A549 (cell line): ENCODE measurements at places on chromosomes 2 and 18.

DNA sequence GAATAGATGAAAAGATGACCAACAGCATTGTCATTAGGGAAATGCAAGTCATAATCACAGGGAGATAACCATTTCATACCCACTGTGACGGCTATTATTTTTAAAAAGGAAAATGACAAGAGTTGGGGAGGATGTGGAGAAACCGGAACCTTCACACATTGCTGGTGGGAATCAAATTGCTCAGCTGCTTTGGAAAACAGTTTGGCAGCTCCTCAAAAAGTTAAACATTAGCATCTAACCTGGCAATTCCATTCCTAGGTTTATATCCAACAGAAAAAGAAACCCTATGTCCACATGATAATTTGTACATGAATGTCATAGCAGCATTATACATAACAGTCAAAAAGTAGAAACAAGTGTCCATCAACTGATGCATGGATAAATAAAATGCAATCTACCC lies 58.2 kb downstream of the KCNG3 start:
- no peak for DNase-seq

GRCh38 chr2:25168256-25169072 lies at the start of gene POMC:
Gene POMC (minus strand): TSS chr2:25168580. CDS start chr2:25164772, 3,808 bp downstream.
- DNase-seq, result peak; percentile 24

GRCh38 chr2:216736326-216736725 lies 41.0 kb upstream of the IGFBP5 start:
- DNase-seq, result no peak

DNA sequence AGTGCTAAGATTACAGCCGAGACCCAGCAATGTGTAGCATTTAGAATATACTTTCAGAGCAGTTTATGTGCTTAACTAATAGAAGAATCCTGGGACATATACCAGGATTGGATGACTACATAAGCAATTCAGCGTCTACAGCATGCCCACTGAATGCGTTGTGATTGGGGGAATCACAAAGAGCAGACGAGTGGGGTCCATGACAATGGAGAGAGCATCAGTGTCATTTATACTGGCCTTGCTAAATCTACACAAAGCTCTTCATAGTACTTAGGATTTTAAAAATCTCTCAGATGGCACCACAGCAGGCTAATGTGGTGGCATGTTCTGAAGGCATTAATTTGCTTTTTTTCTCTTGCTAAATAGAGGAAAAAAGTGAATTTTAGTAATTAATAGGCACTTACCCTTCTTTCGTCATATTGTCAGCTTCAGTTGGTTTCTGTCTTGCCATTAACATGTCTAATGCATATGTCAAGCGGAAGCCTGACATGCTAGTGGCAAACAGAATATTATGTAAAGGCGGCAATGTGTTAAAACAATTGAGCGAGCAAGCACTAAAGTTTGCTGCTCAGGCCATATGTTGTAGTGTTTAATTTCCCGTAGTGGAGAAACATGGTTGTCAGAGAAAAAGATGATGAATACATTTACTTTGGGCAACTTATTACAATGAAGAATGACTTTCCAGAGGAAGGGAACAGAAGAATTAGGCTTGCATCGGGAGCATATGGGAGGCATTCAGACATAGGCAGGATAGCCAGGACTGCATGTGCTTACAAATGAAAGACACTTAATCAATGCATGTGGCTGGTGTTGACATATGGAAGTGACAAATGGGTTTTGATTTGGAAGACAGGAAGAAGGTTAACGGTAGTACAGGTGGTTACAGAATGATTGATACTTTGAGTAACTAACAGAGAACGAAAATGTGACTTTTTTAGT lies 145.2 kb downstream of the ICOS start:
- no peak for DNase-seq

DNA sequence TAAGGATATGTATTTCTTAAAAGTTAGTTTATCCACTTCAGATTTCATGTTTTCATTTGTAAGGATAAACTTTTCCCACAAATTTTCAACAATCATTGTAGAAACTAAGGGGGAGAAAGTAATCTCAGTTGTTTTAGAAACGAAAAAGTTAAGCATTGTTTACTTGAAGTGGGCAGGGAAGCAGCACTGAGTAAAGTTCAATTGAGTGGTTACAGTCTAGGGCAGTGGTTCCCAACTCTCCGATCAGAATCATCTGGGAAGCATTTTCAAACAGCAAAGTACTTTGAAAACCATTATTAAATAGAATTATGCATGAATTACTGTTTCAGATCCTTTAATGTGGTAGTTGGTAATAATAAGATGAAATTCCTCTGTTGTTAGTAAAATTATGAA lies 12.5 kb downstream of the MRPL35 start:
- DNase-seq, result no peak

- no peak for DNase-seq
These were observed 438.2 kb downstream of the SLC4A3 start for GRCh38 chr2:220065581-220065980.

DNA sequence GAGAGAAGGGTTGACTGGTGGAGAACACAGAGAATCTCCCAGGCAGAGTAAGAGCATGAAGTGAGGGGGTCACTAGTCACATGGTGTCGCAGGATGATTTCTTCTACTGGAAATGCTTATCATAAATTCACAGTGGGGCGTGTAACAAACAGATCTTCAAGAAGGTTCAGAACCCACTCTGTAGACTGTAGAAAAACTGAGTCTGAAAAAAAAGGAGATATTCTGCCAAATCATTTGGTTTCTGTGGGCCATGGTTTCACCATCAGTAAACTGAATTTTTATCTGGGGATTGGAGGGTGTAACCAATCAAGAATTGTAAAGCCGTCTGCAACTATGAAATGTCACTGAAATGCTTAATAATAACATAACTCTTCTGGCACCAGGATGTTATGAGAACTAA lies 15.0 kb downstream of the TPGS2 start:
- DNase-seq, result no peak

DNA sequence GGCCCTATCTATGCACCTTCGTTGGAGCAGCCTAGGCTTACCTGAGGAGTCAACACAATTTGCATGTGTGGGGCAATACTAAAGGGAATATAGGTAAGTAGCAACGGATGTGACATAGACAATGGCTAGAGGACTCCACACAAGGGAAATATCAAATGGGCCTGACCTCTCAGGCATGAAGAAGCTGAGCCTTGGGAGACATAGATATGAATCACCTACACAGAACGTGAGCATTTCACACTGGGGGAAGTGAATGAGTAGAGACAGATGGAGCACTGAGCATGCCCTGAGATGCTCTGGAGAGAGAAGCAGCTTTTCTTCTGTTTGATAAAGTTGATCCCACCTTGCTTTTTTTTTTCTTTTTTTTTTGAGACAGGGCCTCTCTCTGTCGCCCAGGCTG lies 97.9 kb downstream of the ATL2 start:
- no peak for DNase-seq

- no peak for DNase-seq
These were observed 63.5 kb downstream of the ANKRD44 start for GRCh38 chr2:197247083-197247482.

DNA sequence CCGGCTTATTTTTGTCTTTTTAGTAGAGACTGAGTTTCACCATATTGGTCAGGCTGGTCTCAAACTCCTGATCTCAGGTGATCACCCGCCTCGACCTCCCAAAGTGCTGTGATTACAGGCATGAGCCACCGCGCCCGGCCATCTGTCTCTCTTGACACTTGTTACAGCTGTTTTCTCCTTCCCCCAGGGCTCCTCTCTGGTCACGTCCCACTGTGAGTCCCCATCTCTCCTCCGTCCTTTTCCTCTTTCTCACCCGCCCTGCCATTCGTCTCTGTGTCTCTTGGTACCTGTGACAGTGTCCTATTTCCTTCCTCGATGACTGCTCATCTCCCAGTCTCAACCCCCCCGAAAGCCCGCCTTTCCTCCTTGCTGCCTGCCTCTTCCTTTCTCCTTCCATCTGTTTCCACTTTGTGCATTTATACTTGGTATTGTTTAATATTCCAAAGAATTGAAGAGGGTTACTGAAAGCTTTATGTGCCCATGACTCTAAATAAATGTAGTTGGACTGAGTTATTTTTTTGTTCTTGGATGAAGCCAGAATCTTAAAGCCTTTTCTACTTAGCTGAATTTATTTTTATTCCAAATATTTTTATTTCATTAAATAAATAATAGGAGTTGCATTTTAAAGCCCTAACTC lies 241.5 kb downstream of the SH3RF3 start:
- no peak for DNase-seq

DNA sequence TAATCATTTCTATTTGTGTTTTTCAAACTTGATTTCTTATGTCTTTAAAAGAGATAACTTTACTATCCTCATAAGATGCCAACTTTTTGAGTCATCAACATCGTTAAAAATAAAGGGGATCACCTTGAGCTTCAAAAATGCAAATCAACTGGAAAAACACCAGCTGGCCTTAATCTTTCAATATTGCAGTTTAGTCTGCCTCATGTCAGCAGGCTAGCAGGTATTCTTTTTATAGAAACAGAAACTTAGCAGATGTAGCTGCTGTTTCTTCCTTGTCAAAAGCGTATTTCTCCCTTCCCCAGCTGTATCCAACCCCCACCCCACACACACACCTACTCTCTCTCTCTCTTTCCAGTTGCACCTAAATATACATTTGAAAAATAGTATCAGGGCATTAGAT lies 154.1 kb upstream of the ZNF804A start:
- DNase-seq, result no peak

DNA sequence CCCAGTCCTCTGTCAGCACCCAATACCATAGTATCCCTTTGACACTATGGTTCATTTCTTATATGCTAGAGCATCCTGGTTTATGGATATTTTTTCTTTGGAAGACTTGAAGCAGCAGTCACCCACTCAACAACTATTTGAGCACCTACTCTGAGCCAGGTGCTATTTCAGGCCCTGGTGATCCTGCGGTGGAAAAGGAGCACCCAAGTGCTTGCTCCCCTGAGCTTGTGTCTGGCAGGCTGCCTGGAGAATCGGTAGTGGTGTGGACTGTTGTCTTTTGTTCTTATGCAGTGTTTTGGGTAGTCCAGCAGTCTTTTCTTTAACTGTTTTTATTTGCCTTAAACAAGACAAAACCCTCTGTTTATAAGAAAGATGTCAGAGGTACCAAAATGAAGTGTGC lies 28.9 kb downstream of the NCK2 start:
- DNase-seq, result no peak

DNA sequence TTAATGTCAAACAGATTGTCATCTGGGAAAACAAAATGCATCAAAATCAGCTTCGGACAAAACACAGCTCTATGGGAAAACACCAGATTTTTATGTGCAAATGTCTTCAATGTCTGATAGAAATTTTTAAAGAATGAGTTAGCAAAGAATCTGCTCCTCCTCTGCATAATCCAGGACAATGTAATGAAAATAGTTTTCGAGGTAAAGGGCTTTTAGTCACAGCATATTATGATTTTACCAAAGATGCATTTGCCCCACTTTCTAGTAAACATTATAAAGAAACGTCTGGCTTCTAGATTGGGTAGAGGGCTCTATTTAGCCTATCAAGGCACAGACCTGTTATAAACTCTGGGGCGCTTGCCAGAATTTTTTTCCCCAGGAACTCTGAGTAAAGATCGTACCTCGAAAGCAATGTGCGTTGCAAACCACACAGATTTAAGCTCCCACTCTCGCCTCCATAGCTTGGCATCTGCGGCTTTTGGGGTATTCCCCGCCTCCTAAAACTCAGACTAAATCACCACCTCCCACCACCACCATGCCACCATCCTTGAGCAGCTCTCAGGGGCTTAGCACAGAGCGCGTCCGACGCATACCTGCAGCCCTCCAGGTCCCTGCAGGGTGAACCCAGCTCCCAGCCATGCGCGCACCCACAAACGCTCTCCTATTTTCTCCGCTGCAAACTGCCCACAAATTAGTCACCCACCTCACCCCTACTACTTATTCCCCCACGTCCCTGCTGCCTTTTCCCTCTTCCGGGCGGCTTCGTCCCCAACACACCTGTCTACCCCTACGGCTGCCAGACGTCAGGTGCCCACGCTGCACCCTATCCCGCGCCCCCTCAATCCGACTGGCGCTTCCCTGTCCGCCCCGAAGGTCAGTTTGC lies 829 bp downstream of the ACVR1C start:
- no peak for DNase-seq

DNA sequence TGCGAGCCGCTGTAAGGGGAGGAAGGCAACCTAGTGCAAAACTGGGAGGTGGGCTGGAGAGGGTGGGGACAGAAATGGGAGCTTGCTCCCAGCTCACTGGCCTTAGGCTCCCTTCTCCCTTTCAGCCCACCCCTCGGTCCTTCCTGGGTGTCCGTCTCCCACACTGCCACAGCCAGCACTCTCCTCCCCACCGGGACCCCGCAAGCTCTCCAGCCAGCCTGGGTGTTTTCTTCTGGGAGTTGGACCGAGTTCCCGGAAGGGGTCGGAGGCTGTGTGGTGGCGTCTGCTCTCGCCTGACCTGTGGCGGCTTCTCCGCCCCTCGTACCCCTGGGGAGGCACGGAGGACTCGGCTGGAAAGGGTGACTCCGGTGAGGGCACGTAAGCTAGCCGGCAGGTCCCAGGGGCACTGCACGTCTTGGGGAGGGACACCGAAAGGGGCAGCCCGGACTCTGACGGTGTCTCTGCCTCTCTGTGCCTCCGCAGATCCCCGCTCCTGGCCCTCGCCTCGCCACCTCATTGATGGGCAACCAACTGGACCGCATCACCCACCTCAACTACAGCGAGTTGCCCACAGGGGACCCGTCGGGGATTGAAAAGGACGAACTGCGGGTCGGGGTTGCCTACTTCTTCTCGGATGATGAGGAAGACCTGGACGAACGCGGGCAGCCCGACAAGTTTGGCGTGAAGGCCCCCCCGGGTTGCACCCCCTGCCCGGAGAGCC lies 1.1 kb downstream of the LRATD1 start:
- DNase-seq, result no peak

DNA sequence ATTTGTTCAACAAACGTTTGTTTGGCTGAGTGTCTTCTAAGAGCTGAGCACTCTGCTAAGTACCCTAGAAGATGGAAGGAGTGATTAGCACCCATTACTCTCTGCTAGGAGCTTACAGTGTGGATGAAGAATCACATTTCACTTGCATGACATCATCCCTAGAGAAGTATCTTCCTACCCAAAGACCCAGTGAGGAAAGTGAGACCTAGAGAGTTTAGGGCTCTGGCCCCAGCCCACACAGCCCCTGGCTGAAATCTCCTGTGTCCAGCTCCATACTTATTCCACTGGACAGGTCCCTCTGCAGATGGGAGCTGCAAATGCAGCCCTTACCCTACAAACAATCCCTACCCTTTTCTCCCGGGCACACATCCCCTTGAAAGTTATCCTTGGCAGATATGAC lies 26.8 kb upstream of the EPAS1 start:
- no peak for DNase-seq

GRCh38 chr2:1282552-1282951 lies 130.7 kb upstream of the TPO start:
- DNase-seq, result no peak

- peak; percentile 22 for DNase-seq
These were observed 375.8 kb upstream of the LYPD1 start for GRCh38 chr2:133045787-133046186.
